ENCODE measurements at places on chromosomes 6 and 20.

GRCh38 chr20:24950128-24950835, 1.2 kb downstream of the CST7 start:
- H3K27me3 ChIP-seq = peaks cover 18% of the 10 kb centered on the region
- no peak overlapping the region for H3K4me3 ChIP-seq
- no peak for DNase-seq
- H3K36me3 ChIP-seq = no peaks in the 10 kb centered on the region
- H3K27ac ChIP-seq = no peak overlapping the region
- peaks cover 1% of the 10 kb centered on the region for H3K4me1 ChIP-seq

GRCh38 chr20:824916-825315, 8.6 kb upstream of the FAM110A start:
- no peaks in the 10 kb centered on the region for H3K4me1 ChIP-seq
- no peak overlapping the region for H3K27ac ChIP-seq
- no peaks in the 10 kb centered on the region for H3K36me3 ChIP-seq
- no peaks in the 10 kb centered on the region for H3K27me3 ChIP-seq
- no peak for DNase-seq

- H3K36me3 ChIP-seq = peaks cover 48% of the 10 kb centered on the region
- H3K27ac ChIP-seq = no peak within 1 kb of the TSS
- H3K4me3 ChIP-seq = no peak within 1 kb of the TSS
These were observed at the start of gene C20orf204 for GRCh38 chr20:64035933-64036345. TSS of gene C20orf204 (plus strand) at chr20:64036182. CDS start at chr20:64036324, 142 bp downstream.

DNA sequence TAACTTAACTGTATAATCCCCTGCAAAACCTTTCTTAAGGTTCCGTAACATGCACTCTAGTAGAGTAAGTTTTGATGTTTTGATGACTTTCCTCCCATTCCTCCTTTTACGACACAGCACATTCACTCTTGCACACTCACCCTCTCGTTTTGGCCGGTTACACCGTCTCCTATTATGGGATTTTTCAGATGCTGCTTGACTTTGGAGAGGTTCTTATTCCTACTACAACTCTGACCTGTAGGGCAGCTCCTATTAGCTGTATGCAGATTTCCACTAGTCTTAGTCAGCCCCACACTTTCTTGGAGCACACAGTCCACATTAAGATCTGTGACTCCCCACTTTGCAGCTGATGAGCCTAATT, 223.7 kb upstream of the SYNCRIP start:
- H3K36me3 ChIP-seq = no peaks in the 10 kb centered on the region
- no peak overlapping the region for H3K27ac ChIP-seq
- H3K4me1 ChIP-seq = peaks cover 11% of the 10 kb centered on the region
- H3K27me3 ChIP-seq = no peaks in the 10 kb centered on the region
- no peak overlapping the region for H3K4me3 ChIP-seq

GRCh38 chr20:9506280-9506821, 8.0 kb upstream of the LAMP5 start:
- peaks cover 26% of the 10 kb centered on the region for H3K4me1 ChIP-seq
- no peak overlapping the region for H3K27ac ChIP-seq
- peaks cover 72% of the 10 kb centered on the region for H3K27me3 ChIP-seq
- peak overlapping the region; percentile 5 for H3K4me3 ChIP-seq

- no peak overlapping the region for H3K27ac ChIP-seq
- no peak overlapping the region for H3K4me3 ChIP-seq
- H3K27me3 ChIP-seq = peaks cover 5% of the 10 kb centered on the region
- H3K36me3 ChIP-seq = no peaks in the 10 kb centered on the region
- no peaks in the 10 kb centered on the region for H3K4me1 ChIP-seq
- no peak for DNase-seq
These were observed 13.1 kb downstream of the PSMB9 start for GRCh38 chr6:32867022-32867477.

Measured in mesenchymal stem cell (in vitro differentiated cells and primary cell).